ENCODE measurements at places on chromosomes 3 and 15.

DNA sequence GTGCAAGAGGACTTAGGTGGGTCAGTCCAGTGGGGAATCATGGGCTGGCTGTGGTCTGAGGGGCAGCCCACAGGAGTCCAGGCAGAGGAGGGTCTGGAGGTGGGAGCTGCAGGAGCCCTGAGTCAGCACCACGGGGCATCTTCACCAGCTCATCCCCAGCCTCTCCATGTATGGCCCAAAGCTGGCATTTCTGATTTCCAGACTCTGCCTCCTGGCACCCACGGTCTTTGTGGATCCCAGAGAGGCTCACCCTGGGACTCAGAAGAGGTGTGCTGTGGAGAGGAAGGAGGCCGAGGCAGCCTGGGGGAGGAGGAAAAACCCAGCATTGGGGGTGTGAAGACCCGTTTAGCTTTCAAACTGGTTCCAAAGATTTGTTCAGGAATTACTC is 64.5 kb upstream of the KLF13 start:
- no peak for DNase-seq

- no peak for DNase-seq
Measured at GRCh38 chr3:33722626-33723370, 4.7 kb upstream of the CLASP2 start.

DNA sequence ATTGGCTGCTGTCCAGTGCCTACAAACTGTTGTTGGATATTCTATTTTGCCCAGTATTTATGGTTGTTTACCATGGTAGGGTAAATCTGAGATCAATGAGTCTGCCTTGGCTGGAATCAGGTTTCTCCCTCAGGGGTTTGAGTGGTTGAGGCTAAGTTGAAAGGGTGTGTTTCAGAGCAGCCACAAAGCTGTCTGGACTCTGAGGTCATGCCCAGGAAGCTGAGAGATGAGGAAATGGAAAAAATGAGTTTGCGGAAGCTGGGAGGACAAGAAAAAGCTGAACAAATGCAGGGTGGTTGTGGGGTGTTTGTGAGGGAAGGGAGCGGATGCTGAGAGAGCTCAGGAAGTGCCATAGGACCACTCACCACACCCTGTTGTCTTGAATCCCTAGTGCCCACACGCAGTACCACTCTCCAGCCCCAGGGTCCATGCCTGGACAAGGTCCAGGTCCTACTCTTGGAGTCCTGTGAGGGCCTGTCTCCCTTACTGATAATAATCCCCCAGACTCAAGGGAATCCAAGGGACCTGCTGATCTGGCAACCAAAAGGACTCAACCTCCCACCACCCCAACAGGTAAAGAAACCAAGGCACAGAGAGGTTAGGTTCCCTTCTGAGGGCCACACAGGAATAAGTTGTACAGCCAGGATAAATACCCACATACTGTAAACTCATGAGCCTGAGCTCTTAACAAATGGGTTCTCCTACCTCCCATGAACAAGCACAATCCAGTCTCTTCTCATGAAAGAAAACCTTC is 81.6 kb downstream of the PPCDC start:
- no peak for DNase-seq

GRCh38 chr15:48176112-48176511 is 2.0 kb downstream of the MYEF2 start:
- no peak for DNase-seq

GRCh38 chr3:143612541-143612940 is 235.7 kb downstream of the SLC9A9 start:
- no peak for DNase-seq

GRCh38 chr3:45670991-45671390 is 18.2 kb upstream of the SACM1L start:
- no peak for DNase-seq

GRCh38 chr15:49901996-49902684 is 216.9 kb downstream of the ATP8B4 start:
- no peak for DNase-seq

DNA sequence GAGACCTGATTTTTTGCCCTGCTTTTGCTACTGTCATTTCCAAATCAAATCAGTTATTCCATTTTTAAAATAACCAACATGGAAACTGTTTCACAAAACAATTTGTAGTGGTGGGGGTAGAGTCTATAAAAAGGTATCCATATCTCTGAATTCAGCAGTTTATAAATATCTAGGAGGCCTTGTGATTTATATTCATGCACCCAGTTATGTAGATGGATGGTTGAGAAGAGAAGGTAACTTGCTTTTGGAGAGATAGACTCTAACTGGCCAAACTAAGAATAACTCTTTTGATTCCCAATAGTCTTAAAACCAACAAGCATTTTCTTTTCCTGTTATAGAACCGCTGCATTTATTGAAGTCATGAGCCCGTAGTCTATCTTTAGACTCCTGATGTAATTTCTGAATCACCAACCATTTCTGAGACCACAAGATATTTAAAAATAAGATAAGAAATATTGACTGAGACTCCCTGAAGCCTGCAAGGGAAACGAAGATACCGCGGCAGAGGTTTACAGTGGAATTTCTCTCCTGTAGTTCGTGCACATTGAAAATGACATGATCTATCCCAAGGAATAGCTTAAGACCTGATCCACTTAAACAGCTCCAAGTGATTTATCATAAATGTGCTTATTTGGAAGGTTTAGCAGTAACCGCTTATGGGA is 68.5 kb downstream of the SAMMSON start:
- no peak for DNase-seq

- DNase-seq = no peak
Measured at GRCh38 chr3:51955175-51955892, at the start of gene GPR62. Gene GPR62, plus strand, starts transcription at chr3:51955381. Its CDS starts 272 bp downstream, at chr3:51955653.
